EL (cell line): ENCODE measurements at places on chromosomes 1 and 21.
A peak's percentile ranks its signal among the peaks of the same experiment; 100 is the strongest.

- peak; percentile 71 for DNase-seq
These were observed 2.4 kb downstream of the ID3 start for GRCh38 chr1:23556635-23557470.

DNA sequence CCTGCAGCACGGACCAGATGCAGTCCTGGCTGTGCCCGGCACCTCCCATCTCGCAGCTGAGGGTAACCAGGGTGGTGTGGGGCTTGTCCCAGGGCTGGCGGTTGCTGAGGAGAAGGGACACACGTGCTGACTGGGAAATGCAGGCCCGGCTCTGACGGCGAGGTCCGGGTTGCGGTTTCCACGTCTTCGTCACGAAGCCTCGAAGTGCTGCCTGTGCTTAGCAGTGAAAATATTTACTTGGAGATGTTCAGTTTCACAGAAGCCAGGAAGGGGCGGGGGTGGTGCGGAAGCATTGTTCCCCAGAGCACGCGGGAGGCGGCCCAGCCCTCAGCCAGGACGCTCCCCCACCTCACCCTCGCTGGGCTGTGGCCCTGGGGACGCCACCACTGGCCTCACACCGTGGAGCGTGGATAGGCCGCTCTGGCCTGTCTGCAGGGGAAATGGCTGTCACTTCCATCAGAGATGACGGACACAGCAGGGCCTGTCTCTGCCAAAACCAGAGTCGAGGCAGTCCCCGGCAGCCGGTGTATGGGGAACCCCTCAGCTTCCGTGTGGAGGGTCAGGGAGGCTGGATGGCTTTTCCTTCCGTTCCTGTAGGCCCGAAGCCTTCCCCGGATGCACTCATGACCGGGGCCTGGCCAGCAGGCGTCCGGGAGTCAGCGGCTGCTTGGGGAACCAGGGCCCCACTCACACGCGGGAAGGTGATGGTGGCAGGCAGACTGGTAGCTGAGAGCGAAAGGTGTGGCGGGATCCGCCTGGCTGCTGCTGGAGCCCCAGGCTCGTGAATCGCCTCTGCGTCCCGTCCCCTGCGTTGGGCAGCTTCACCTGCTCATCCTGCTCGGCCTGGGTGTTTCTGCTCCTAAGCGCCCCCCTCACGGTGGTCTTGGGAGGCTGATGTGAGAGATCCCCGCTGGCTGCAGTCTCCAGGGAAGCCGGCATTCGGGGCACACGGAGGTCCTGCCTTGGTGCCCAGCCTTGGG is 14.7 kb upstream of the POFUT2 start:
- no peak for DNase-seq

- DNase-seq, result no peak
These were observed 21.0 kb upstream of the DNAJC28 start for GRCh38 chr21:33512481-33512880.

GRCh38 chr1:164477343-164477742 is 81.6 kb upstream of the PBX1 start:
- no peak for DNase-seq

GRCh38 chr1:216688127-216688657 is 35.0 kb downstream of the ESRRG start:
- no peak for DNase-seq

GRCh38 chr1:59564192-59564891 is 250.4 kb upstream of the HOOK1 start:
- peak; percentile 26 for DNase-seq

- peak; percentile 48 for DNase-seq
These were observed 40.8 kb upstream of the KCTD3 start for GRCh38 chr1:215526147-215526845.

GRCh38 chr1:152115344-152115743 is at the start of gene TCHH:
TCHH (minus strand) TSS chr1:152115444; CDS start chr1:152114080, 1,364 bp downstream.
- DNase-seq, result no peak

DNA sequence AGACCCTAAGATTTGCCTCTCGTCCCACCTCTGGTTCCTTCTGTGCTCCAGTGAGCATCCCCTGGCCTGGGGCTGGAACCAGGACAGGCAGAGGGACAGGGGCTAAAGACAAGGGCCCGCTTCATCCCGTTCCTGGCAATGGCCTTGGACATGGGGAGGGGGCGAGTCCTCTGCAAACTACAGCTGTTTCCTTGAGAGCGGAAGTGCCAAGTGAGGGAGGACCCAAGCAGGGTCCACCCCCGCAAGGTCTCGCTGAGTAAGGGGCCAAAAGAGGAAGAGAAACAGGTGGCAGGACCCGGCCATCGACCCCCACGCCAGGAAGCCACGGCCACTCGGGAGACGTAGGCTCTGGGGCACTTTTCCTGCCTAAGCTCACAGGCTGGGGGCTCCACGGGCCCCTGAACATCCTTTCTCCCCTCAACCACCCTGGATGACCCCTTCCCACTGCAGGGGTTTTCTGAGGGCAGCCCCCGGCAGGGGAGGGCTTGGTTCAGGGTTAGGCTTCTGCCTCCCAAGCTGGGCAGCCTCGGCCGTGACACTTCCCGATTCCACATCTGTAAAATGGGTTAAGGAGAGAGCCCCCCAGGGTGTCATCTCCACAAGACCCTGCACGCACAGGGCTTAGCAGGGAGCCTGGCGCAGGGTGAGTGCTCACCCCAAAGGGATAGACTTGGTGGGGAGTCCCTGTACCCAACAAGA is 17.9 kb upstream of the PLEKHG5 start:
- no peak for DNase-seq

GRCh38 chr1:27297903-27298302 is 24.1 kb upstream of the TMEM222 start:
- DNase-seq, result no peak

GRCh38 chr1:235105051-235106043 is 23.3 kb downstream of the TOMM20 start:
- DNase-seq, result peak; percentile 31

DNA sequence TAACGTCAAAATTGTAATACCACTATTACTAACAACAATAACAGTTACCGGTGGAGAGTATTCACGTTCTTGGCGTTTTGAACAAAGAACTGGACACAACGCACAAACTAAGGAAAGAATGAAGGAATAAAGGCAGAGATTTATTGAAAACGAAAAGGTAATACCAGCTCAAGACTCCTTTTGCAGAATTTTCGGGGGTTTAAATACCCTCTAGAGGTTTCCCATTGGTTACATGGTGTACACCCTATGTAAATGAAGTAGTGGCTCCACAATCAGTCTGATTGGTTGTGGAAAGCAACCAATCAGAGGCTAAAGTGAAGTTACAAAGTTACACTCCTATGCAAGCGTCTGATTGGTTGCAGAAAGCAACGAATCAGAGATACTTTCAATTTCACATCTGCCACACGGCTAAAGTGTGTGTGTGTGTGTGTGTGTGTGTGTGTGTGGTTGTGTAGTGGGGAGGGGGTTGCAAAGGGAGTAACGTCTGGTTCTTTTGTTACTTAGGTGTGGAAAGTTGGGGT is 1.1 kb upstream of the GTF2B start:
- peak; percentile 55 for DNase-seq

- DNase-seq, result no peak
These were observed 12.2 kb downstream of the TRMT13 start for GRCh38 chr1:100145116-100145515.

GRCh38 chr1:204469304-204469703 is 25.3 kb downstream of the PIK3C2B start:
- no peak for DNase-seq

GRCh38 chr1:203031467-203031866 is 5.2 kb downstream of the PPFIA4 start:
- no peak for DNase-seq

GRCh38 chr1:48236716-48237470 is 14.4 kb downstream of the SLC5A9 start:
- DNase-seq, result no peak

- DNase-seq, result peak; percentile 80
These were observed 48.3 kb upstream of the TDRD10 start for GRCh38 chr1:154453574-154454352.

GRCh38 chr1:31617916-31618746 is 642 bp downstream of the HCRTR1 start:
- DNase-seq, result peak; percentile 47

DNA sequence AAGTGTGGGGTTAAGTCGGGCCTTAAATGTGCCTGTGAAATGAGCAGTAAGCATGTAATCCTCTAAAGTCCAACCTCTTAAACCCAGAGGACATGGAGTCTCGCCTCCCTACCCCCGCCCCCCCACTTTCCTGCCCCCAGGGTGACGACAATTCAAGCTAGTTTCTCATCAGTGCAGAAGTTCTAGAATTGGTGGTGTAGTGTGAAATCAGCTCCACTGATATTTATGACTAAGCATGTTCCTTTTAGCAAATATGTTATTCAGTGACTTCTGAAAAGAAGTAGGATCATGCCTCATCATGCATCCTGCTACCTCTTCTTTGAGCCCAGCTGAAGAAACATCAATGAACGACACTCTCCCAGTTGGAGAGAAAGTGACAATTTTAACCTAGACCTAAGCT is 2.6 kb upstream of the ABCB10 start:
- DNase-seq, result no peak

- no peak for DNase-seq
These were observed 24.9 kb downstream of the KLHDC7A start for GRCh38 chr1:18505666-18506065.

GRCh38 chr1:77652268-77652667 is 30.2 kb downstream of the ZZZ3 start:
- peak; percentile 58 for DNase-seq

GRCh38 chr1:36366091-36366661 is 19.5 kb downstream of the STK40 start:
- DNase-seq, result peak; percentile 55

DNA sequence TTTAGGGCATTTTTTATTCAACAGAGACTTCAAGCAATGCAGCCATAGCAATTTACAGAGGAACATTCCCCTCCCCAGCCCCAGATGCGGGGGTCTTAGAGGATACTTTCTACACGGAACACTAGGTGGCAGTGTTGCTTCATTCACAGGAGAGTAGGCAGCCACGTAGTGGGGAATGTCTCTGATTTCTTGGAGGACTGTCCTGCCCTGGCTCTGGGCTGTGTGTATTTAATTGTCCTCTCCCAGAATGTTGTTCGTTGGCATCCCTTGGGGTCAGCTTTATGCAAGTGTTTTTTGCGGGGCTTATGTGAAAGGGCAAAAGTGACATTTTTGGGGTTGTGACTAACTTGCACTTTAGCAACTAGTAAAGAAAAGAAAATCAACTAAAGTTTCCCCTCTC is 96.9 kb downstream of the PAPPA2 start:
- peak; percentile 59 for DNase-seq

- DNase-seq, result peak; percentile 18
These were observed 848 bp downstream of the DNM3 start for GRCh38 chr1:171841931-171842761.

GRCh38 chr1:215076322-215076721 is 6.2 kb upstream of the KCNK2 start:
- peak; percentile 51 for DNase-seq

- DNase-seq, result no peak
These were observed 6.3 kb upstream of the ETV3 start for GRCh38 chr1:157144509-157144908.
